ENCODE measurements at places on chromosomes 3 and 15. TPM values are rescaled to one million over a fixed set of nuclear protein-coding genes. Genes with fewer than 3 reads are reported as not detected.

- no peak for DNase-seq
Measured at GRCh38 chr15:59545573-59545972, 66.0 kb upstream of the GCNT3 start.

The FANCD2OS gene
- not detected for total RNA-seq

DNA sequence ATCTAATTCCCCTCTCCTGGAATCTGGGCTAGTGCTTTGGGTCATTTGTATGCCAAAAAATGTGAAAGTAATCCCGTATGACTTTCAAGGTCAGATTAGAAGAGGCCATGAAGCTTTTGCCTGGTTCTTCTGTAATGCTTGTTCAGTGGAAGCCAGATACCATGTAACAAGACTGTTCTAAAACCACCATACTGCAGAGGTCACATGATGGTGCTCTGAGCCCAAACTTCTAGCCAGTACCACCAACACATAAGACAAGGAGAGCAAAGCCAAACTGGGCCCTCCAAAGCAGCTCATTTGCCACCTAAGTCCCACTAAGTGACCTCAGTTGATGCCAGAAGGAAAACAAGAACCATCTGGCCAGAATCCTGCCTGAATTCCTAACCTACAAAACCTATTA, 64.3 kb upstream of the MELTF start:
- no peak for DNase-seq

DNA sequence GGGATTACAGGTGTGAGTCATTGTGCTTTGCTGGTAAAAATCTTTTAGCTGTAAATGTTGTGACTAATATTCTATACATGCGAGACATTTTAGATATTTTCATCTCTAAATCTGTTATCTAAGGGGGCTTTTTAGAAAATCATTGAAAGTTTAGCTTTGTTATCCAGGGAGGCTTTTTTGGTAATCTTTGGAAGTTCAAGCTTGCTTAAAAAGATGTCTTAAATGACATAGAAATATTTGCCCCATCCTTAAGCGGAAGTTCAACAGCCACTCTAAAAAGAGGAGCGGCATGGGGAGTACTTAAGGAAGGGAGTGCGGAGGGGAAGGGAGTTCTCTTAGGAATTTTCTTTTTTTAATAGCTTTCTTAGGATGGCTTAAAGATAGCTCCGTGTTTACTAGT, 26.1 kb downstream of the DNAJC13 start:
- DNase-seq = no peak

- DNase-seq = no peak
Measured at GRCh38 chr3:192422321-192422996, 304.9 kb downstream of the FGF12 start.

DNA sequence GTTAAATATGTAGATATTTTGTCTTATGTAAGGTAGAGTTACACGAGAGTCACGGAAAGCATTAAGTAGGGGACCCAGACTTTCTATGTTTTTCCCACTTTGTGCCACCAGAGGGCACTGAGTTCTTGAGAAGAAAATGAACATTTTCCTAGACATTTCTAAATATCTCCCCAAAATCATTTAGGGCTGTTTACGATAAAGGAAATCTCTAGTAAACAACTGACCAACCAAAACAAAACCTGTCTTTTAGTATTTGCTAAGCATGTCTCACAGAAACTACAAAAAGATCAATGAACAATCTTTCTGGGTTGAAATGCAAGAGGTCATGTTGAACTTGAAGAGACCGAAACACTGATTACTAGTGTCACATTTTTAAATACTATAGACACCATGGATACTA, 16.1 kb downstream of the POU1F1 start:
- DNase-seq = no peak

DNA sequence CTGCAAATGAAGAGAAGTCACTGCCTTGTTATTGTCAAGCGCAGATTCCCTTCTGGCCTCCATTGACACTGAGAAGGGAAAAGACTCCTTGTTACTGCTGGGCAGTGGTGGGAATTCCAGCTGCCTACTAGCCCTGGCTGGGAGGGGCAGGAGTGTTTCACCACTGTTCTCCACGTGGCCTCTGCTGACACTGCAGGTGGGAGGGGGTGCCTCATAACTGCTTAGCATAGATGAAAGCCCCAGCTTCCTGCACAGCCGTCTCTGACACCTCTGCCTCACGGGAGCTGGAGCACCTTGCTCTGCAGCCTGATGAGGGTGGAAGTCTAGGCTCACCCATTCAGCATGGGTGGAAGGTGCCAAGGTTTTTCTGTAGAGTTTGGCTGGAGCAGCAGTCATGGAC, 52.1 kb downstream of the TM2D3 start:
- DNase-seq = no peak

GRCh38 chr3:133575086-133575485, 1.6 kb downstream of the CDV3 start:
- no peak for DNase-seq

GRCh38 chr3:190429681-190430080, 20.0 kb downstream of the TMEM207 start:
- no peak for DNase-seq

DNA sequence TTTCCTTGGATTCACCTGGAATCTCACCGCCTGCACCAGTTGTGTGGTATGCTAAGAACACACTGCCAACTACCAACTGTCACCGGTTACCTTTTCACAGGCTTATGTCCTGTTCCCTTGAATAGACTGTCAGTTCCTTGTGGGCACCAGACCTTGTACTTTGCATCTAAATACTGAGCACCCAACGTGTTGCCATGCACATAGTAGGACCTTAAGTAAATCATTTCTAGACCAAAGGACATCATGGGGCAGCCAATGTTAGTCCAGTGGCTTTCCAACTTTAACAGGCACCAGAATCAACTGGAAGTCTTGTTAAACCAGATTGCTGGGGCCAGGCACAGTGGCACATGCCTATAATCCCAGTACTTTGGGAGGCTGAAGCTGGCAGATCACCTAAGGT, 1.2 kb upstream of the RPAP1 start:
- peak; percentile 27 for DNase-seq

GRCh38 chr3:134008630-134009156, 21.0 kb downstream of the SLCO2A1 start:
- no peak for DNase-seq

GRCh38 chr15:53759411-53759931, at the start of gene WDR72:
TSS of gene WDR72 (minus strand) at chr15:53759663. CDS start at chr15:53733149, 26,514 bp downstream.
- no peak for DNase-seq

The FBXO45 gene
- 5.6 TPM for total RNA-seq

The TMEM266 gene
- total RNA-seq = 0.32 TPM

The USP3 gene
- total RNA-seq = 70.4 TPM

The IL17RD gene
- total RNA-seq = 31.8 TPM

The CPA3 gene
- 5.6 TPM for total RNA-seq

- no peak for DNase-seq
Measured at GRCh38 chr3:144821583-144821982, 850.0 kb downstream of the DIPK2A start.

GRCh38 chr15:73767806-73768501, 14.8 kb upstream of the INSYN1 start:
- DNase-seq = no peak

- no peak for DNase-seq
Measured at GRCh38 chr3:139301183-139301582, 42.6 kb upstream of the MRPS22 start.

All from breast epithelium (tissue), 4 donors.